ENCODE measurements at places on chromosomes 6 and 20. TPM values are rescaled to one million over a fixed set of nuclear protein-coding genes. Genes with fewer than 3 reads are reported as not detected.

ABHD16B gene
- not detected for total RNA-seq

- H3K27me3 ChIP-seq = no peaks in the 10 kb centered on the region
- DNase-seq = no peak
- no peaks in the 10 kb centered on the region for H3K4me1 ChIP-seq
- no peak overlapping the region for H3K27ac ChIP-seq
- H3K36me3 ChIP-seq = peaks cover 18% of the 10 kb centered on the region
- no peak overlapping the region for H3K4me3 ChIP-seq
Measured at GRCh38 chr20:45959126-45959525, 12.9 kb downstream of the ZNF335 start.

GRCh38 chr6:88422831-88423230 lies 256.7 kb upstream of the CNR1 start:
- H3K4me3 ChIP-seq = no peak overlapping the region
- no peak overlapping the region for H3K27ac ChIP-seq
- no peak for DNase-seq
- no peaks in the 10 kb centered on the region for H3K27me3 ChIP-seq
- no peaks in the 10 kb centered on the region for H3K4me1 ChIP-seq
- H3K36me3 ChIP-seq = no peaks in the 10 kb centered on the region

DNA sequence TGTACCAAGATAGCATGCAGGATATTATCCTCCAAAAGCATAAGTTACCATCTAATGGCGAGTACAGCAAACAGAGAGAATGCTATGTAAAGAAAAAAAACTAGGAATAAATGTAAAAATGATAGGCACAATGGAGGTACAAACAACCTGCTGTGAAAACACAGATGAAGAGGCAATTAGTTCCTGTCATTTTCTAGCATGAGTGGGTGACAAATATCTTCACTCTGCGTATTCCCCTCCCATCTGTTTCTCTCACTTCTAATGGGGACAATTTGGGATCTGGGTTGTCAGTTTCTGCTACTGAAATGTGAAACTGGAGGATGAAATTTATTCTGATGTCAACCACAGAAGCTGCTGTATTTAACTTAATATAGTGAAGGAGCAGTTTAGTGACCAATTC lies 11.7 kb upstream of the PTPRK start:
- H3K27me3 ChIP-seq = no peaks in the 10 kb centered on the region
- no peaks in the 10 kb centered on the region for H3K36me3 ChIP-seq
- H3K27ac ChIP-seq = no peak overlapping the region
- DNase-seq = no peak
- H3K4me3 ChIP-seq = no peak overlapping the region

SIRPB2 gene
- total RNA-seq = not detected

DNA sequence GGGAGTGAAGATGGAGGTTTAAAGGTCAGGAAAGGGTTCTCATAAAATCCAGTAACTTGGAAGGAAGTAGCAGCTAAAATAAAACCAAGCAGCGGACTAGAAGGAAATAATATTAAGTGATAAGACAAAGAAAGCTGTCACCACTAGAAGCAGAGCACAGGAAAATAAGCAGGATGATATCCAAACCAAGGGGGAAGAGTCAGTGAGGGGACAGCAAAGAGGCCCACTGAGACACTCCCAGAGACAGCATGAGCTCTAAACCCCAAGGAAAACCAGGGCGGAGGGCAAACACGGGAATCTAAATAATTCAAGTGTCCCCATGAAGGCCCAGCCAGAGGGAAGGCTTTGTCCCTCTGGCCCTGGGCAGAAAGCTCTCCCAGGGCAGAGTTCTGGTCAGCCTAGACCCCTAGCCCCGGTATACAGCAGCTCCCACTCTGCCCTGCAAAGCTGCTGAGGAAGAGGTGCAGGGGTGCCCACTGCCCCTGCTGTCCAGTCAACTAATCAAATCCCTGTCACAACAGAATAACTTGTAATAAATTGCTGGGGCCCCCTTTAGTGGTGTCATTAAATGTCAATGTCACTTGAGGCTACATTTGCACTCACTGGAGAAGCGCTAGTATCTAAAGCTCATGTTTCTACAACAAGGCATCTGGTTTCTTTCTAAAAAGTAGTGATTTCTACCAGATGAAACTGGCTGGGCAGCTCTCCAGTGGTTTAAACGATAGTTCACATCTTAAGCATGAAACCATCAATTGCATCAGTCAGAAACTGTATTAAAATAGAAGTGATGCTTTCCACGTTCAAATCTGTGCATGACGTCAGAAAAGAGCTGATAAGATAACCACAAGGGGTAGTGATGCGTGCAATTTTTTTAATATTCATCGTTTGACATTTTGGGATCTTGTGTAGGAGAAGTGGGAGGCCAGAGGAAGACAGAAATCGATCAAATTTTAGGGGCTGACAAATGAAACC lies 13.6 kb downstream of the PDE10A start:
- no peak overlapping the region for H3K4me3 ChIP-seq
- H3K27ac ChIP-seq = no peak overlapping the region
- DNase-seq = no peak
- peaks cover 29% of the 10 kb centered on the region for H3K4me1 ChIP-seq

DNA sequence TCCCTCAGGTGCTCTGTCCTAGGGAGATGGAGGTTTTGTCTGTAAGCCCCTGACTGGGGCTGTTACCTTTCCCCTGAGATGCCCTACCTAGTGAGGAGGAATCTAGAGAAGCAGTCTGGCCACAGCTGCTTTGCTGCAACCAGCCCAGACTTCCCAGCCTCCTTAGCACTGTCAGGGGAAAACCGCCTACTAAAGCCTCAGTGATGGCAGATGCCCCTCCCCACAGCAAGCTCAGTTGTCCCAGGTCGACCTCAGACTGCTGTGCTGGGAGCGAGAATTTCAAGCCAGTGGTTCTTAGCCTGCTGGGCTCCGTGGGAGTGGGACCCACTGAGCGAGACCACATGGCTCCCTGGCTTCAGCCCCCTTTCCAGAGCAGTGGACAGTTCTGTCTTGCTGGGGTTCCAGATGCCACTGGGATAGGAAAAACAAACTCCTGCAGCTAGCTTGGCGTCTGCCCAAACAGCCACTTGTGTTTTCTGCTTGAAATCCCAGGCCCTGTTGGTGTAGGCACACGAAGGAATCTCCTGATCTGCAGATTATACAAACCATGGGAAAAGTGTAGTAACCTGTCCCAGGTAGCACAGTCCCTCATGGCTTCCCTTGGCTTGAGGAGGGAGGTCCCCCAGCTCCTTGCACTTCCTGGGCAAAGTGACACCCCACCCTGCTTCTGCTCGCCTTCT lies 146.4 kb upstream of the PROKR2 start:
- H3K4me3 ChIP-seq = no peak overlapping the region
- peaks cover 3% of the 10 kb centered on the region for H3K36me3 ChIP-seq
- peaks cover 46% of the 10 kb centered on the region for H3K27me3 ChIP-seq
- H3K27ac ChIP-seq = no peak overlapping the region

DNA sequence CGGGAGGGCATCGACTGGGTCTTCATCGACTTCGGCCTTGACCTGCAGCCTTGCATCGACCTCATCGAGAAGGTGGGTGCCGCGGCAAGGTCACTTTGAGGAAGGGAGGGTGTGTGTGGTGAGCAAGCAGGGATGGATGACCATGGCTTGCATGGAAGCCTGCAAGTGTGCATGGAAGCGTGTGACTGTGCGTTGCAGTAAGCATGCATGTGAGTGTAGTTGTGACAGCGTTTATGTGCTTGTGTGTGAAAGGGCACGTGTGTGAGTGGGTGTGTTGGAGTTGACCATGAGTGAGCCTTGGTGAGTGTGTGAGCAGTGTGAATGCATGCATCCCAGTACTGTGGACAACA lies 32.5 kb downstream of the MYH7B start:
- DNase-seq = no peak
- H3K27ac ChIP-seq = no peak overlapping the region
- H3K4me1 ChIP-seq = peaks cover 13% of the 10 kb centered on the region

DNA sequence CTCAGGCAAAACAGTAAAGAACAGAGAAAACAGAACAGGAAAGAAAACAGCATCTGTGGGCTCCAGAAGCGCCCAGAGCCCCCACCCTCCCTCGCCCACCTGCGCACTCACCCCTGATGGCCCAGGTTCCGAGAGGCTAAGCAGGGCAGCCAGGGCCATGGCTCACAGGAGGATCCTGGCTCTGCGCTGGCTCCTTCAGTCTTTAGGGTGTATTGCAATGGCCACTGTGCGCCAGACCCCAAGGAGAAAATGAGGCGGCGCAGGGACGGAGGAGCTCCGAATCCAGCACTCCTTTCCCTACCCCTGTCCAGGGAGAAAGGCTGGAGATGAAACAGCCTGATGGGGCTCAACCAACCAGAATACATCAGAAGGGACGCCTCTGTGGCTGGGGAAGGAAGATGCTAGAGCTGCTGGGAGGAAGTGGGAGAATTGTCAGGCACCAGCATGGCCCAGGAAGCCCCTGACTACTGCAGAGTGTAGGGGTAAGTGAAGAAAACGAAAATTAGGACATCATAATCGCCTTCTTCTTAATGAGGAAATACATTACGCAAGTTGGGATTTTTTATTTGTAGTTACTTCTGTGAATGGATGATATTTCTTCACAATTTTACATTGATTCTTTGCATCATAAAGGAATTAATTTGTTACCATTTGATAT lies 49.0 kb downstream of the COL11A2 start:
- no peaks in the 10 kb centered on the region for H3K36me3 ChIP-seq
- H3K27me3 ChIP-seq = peaks cover 39% of the 10 kb centered on the region
- no peak for DNase-seq
- H3K27ac ChIP-seq = no peak overlapping the region
- no peak overlapping the region for H3K4me3 ChIP-seq
- peaks cover 4% of the 10 kb centered on the region for H3K4me1 ChIP-seq

SGK2 gene
- total RNA-seq = 1.6 TPM

JAG1 gene
- total RNA-seq = 67.7 TPM

PET117 gene
- total RNA-seq = 17.8 TPM

RRP36 gene
- 89.1 TPM for total RNA-seq

GRCh38 chr6:11876934-11877433 lies 98.4 kb upstream of the ADTRP start:
- no peak overlapping the region for H3K4me3 ChIP-seq
- no peak for DNase-seq

PI16 gene
- total RNA-seq = not detected

DNA sequence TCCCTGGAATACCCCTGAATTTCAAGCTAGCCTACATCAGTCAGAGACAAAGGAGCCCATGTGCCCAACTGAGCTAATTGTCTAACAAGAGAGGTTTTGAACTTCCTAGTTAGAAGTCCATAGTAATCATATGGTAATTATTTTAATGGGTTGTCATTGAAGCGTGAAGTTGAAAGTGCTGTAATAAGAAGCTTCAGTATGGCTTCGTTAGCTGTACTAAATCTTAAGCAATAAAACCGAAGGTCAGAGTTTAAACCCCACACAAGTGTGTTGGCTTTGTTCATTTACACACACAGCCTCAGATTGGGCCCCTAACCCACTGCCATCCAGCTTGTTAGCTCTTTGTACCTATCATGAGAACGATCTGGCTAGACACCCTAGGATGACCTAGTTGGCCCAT lies 195.6 kb upstream of the RIN2 start:
- DNase-seq = no peak
- H3K4me1 ChIP-seq = no peaks in the 10 kb centered on the region
- H3K36me3 ChIP-seq = no peaks in the 10 kb centered on the region
- H3K27ac ChIP-seq = no peak overlapping the region
- no peak overlapping the region for H3K4me3 ChIP-seq

GRCh38 chr20:3727401-3728021 lies 5.0 kb upstream of the HSPA12B start:
- no peak for DNase-seq
- no peaks in the 10 kb centered on the region for H3K36me3 ChIP-seq
- peak overlapping the region; percentile 5 for H3K27ac ChIP-seq
- H3K4me3 ChIP-seq = no peak overlapping the region
- peaks cover 38% of the 10 kb centered on the region for H3K27me3 ChIP-seq

GRCh38 chr20:39123185-39123557 lies 161.0 kb downstream of the DHX35 start:
- no peak for DNase-seq
- H3K27me3 ChIP-seq = peaks cover 5% of the 10 kb centered on the region
- H3K27ac ChIP-seq = no peak overlapping the region
- peaks cover 11% of the 10 kb centered on the region for H3K4me1 ChIP-seq

DNA sequence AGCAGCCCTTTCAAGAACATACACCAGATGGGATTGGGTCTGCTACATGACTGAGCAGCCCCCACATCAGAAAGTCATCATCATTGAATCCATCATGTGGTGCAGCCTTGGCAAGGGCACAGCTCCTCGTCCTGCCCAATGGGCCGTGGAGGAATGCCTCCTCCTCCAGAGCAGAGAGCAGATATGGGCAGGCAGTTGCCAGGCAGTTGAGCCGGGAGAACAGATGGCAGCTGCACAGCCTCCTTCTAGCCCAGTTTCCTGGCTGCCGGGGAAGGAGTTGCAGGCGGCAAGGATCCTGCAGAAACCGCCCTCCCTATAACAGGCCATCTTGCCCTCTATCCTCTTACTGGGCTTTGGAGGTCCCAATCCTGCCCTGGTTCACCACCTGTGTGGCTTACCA lies 11.9 kb upstream of the ZFAND3 start:
- H3K4me1 ChIP-seq = no peaks in the 10 kb centered on the region
- no peak for DNase-seq
- H3K27ac ChIP-seq = no peak overlapping the region
- no peak overlapping the region for H3K4me3 ChIP-seq

GRCh38 chr6:88983532-88983931 lies 20.1 kb upstream of the RNGTT start:
- H3K27ac ChIP-seq = no peak overlapping the region
- no peak overlapping the region for H3K4me3 ChIP-seq
- no peaks in the 10 kb centered on the region for H3K36me3 ChIP-seq
- no peaks in the 10 kb centered on the region for H3K4me1 ChIP-seq

DNA sequence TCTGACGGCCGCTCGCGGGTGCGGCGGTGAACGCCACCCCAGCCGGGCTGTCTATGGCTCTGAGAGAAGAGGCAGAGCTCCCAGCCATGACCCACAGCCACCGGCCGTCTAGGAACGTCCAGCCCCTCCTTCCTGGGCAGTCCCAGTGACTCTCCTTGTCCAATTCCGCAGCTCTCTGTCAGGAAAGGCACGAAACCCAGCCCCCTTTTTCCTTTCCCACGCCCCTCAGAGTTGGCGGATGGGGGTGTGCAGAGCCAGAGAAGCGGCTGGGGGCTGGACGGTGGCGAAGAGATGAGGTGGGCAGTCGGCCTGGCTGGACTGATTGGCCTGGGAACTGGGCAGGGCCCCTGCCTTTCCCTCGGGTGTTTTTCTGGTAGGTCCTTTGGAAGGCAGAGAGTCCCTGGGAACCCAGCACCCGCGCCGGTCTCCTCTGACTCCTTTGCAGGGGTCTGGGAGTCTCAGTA lies 1.5 kb downstream of the EBF4 start:
- H3K36me3 ChIP-seq = peaks cover 5% of the 10 kb centered on the region
- peaks cover 75% of the 10 kb centered on the region for H3K27me3 ChIP-seq
- H3K4me3 ChIP-seq = no peak overlapping the region
- H3K4me1 ChIP-seq = peaks cover 20% of the 10 kb centered on the region

COL9A3 gene
- 4.6 TPM for total RNA-seq

ITPA gene
- total RNA-seq = 58.7 TPM

DNA sequence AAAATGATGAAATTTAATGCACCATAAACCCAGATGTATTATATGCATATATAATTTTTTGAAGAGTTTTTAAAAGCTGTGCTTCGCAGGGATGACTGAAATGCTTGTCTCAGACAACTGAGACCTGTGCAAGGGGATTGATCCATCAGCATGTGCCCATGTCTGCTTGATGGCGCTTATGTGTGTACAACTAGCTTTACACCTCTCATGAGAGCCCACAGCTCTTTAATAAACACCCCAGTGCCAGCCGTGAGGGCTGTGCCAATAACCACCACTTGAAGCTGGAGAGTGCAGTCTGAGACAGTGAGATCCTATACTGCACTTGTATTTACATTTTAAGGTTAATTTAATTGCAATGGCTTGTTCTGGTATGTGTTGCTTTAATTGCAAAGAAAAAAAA lies 225.5 kb downstream of the BCKDHB start:
- no peaks in the 10 kb centered on the region for H3K36me3 ChIP-seq
- DNase-seq = no peak
- H3K27me3 ChIP-seq = no peaks in the 10 kb centered on the region
- peaks cover 91% of the 10 kb centered on the region for H3K4me1 ChIP-seq
- no peak overlapping the region for H3K27ac ChIP-seq

All from neural crest cell (in vitro differentiated cells).